ENCODE measurements at places on chromosomes 4 and X. TPM values are rescaled to one million over a fixed set of nuclear protein-coding genes. Genes with fewer than 3 reads are reported as not detected.

The SLC10A4 gene
- total RNA-seq: not detected

The KLB gene
- 0.23 TPM for total RNA-seq

The SHROOM4 gene
- total RNA-seq: 3.8 TPM

The SRPX2 gene
- 0.28 TPM for total RNA-seq

The UGT2B17 gene
- total RNA-seq: not detected

DNA sequence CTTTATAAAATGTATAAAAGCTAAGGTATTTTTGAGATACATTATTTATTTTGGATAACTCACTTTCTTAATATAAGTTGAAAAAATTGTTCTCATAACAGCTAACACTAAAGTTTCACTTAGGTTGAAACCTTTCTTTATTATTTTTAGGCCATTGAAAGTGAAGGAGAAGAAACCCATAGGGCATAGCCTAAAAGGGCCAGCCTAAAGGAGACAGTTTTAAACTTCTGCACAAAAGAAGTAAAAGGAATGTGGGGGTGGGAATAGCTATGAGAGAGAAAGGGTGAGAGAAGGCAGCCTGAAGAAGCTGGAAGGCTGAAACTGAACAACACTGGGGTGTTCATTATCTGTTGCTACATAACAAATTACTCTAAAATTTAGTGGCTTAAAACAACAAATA, 57.6 kb upstream of the RAPGEF2 start:
- DNase-seq: no peak

DNA sequence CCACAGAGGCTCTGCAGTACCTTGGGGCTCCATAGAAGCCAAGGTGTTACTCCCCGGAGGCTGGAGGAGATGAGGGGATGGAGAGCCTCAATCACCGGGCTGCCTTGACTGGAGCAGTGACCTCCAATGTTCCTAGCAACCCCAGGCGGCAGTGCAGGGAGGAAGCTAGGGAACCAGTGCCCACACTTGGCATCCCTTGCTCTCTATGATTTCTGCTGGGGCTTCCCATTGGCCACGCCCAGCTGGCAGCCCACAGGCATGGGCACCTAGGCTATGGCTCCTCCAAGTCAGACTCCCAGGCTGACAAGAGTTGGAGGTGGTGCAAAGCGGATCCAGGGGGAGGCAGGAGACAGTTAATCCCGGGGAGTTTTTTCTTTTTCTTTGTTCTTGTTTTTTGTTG, 229.7 kb downstream of the EVC2 start:
- DNase-seq: no peak

GRCh38 chr4:141541851-141542250, 94.5 kb upstream of the IL15 start:
- DNase-seq: no peak

- no peak for DNase-seq
Measured at GRCh38 chr4:69874507-69874906, 14.6 kb upstream of the SULT1E1 start.

DNA sequence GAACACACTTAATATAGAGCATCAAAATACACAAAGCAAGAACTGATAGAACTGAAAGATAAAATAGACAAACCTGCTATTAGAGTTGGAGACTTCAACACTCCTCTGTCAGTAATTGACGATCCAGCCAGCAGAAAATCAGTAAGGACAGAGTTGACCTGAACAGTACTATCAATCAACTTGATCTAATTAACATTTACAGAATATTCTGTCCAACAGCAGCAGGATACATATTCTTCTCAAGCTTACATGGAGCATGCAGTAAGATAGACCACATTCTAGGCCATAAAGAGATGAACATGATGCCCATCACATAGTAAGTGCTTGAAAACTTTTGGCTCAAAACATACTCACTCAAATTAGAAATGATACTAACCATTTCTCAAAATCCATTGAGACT, 196.7 kb upstream of the KLF3 start:
- no peak for DNase-seq

GRCh38 chr4:122827258-122827878, 737 bp downstream of the FGF2 start:
- DNase-seq: no peak

DNA sequence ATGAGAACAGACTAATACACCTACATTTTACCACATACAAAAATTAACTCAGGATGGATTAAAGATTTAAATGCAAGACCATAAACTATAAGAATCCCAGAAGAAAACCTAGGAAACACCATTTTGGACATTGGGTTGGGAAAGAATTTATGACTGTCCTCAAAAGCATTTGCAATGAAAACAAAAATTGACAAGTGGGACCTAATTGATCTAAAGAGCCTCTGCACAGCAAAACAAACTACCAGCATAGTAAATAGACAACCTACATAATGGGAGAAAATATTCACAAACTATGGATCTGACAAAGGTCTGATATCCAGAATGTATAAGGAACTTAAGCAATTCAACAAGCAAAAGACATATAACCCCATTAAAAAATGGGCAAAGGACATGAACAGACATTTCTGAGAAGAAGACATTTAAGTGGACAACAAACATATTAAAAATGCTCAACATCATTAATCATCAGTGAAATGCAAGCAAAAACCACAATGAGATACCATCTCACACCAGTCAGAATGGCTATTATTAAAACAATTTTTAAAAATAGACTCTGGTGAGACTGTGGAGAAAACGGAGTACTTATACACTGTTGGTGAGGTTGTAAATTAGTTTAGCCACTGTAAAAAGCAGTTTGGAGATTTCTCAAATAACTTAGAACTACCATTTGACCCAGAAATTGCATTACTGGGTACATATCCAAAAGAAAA, 221.7 kb upstream of the DIPK2B start:
- no peak for DNase-seq

- no peak for DNase-seq
Measured at GRCh38 chrX:63784902-63785707, at the start of gene ARHGEF9. TSS of gene ARHGEF9 (minus strand) at chrX:63785214. CDS start at chrX:63785145, 69 bp downstream.

DNA sequence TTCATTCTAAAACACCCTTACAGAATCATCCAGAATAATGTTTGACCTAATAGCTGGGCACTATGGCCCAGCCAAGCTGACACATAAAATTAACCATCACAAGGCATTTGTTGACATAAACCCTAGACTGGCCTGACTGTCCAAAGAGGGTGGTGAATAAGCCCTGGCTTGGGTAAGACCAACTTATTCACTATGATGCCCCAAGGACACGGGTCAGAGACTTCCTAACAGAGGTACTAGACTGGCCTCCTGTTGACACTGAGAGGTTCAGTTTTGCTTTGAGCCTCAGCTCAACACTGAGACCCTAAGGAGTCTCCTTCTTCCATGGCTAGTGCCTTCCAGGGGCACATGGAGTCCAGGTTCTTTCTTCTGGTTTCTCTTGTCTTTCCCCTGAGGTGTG, 21.3 kb downstream of the FGF2 start:
- DNase-seq: no peak
